ENCODE measurements at places on chromosomes 12 and 14. TPM values are rescaled to one million over a fixed set of nuclear protein-coding genes. Genes with fewer than 3 reads are reported as not detected.

DNA sequence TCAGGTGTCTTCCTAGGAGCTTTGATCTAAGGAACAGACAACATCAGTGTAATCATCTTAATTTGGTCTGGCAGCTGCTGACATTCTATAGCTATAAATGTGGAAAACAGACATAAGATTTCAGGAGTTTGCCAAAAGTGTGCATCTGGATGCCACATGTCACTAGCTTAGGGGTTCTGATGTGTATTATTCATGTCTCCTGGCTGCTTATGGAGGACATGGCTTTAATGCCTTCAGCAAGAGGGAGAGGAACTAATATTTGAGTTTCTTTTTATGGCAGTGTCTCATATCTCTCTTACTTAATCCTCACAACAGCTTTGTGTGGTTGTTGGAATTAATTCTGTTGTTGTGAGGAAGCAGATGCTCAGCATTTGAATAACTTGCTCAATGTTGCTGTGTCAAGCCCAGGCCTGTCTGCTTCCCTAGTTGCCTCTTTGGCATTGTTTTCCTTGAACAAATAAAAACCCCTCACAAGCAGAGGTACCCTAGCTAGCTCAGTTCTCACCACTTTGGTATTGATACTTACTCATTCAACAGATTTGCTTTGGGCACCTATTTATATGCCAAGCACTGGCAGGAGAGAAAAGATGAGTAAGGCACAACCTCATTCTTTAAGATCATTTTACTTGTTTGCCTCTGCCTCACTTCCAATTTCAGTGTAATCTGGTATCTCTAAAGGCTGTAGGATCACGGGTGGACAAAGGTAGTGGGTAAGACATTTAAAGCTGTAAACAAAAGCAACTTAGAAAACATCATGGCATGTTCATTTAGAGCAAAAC is 39.8 kb upstream of the EID3 start:
- H3K27me3 ChIP-seq: no peaks in the 10 kb centered on the region
- H3K36me3 ChIP-seq: no peaks in the 10 kb centered on the region
- no peak overlapping the region for H3K27ac ChIP-seq
- no peaks in the 10 kb centered on the region for H3K4me1 ChIP-seq

DNA sequence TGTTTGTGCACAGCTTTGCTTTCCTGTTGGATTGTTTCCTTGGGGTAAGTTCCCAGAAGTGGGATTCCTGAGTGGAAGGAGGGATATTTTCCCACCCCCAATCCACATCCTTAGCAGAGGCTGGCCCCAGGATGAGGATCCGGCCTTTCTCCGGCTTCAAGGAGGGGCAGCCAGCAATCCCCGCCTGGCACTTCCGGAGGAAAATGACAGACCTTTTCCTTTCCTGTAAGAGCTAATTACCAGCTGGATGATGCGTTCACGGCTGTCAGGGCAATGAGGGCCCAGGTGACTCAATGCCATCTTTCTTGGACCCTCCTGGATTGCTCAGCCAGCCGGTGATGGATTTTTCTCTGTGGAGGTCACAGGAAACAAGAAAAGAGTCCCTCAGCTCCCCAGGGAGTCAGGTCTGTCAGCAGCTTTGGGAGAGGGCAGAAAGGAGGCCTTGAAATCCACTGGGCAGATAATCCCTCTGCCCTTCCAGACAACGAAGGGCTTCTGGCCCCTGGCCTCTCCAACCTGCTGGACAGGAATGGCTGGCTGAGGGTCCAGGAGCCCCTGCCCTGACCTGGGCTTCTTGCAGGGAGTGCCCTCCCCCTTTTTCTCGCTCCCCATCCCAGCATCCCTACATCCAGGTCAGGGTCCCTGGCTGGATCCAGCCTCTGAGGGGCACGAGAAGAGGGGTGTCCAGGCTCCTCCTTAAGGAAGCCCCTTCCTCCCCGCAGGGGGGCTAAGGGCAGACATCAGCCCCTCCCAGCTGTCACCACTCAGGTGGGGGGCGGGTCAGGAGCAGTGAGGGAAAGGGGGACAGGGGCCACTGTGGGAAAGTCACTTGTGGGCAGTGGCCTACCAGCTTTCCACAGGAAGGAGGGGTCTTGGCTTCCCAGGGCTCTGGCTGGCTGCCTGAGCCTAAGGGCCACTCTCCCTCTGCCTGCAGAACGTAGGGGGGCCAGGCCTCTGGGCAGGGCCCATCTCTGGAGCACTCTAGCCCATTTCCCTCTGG is 16.1 kb upstream of the CCDC85C start:
- no peaks in the 10 kb centered on the region for H3K36me3 ChIP-seq
- H3K4me1 ChIP-seq: no peaks in the 10 kb centered on the region
- no peak overlapping the region for H3K4me3 ChIP-seq

DNA sequence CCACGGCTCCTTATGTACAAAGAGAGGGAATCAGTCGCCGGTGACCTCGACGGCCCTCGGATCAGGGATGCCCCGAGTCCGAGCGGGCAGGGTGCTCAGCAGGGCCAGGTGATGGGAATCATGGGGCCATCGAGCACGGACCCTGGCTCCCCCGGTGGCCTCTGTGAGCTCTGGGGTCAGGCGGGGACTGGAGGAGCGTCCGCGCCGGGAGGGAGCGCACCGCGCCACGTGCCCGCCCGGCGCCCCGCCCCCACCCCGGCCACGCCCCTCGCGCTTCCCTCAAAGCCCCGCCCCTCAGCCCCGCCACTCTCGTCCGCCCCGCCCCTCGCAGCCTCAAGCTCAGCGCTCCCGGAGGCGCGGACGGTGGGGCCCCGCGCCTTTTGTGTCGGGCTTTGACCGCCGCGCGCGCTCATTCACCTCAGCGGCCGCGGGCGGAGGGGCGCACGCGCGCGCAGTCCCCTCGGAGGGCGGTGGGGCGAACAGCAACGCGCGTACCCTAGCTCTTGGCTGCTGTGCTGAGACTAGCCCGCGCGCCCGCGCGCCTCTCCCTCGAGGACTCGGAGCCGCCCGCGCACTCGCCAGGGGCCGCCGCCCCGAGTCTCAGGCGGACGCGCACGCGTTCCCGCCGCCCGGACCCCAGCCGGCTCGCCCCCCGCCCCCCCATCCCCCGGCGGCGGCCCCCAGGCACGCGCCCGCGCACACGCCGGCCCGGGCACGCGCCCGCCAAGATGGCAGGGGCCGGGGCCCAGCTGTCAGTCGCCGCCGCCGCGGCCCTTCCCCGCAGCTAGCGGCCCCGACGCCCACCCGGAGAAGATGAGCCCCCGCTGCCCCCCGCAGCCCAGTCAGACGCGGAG is 93.9 kb upstream of the EVL start:
- peak overlapping the region; percentile 78 for H3K27ac ChIP-seq
- no peaks in the 10 kb centered on the region for H3K27me3 ChIP-seq
- H3K4me3 ChIP-seq: peak overlapping the region; percentile 95

DNA sequence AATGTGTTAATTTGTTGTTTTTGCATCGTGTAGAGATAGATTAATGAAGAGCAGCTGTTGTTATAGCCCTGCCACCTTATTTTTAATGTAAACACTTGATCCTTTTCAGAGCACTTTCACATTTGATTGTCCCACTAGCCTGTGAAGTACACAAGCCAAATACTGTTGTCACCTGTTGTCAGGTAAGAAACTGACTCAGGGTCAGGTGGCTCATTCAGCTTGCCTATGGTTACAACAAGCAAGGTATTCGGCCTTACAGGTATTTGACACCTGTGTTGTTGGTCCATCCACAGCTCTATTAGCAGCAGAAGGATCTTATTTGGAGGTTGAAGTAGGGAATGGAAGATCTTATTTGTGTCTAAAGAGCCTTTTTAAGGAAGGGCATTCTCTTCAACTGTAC is 108.9 kb downstream of the GPR135 start:
- H3K4me3 ChIP-seq: no peak overlapping the region
- peaks cover 28% of the 10 kb centered on the region for H3K4me1 ChIP-seq
- no peaks in the 10 kb centered on the region for H3K27me3 ChIP-seq
- no peaks in the 10 kb centered on the region for H3K36me3 ChIP-seq

DNA sequence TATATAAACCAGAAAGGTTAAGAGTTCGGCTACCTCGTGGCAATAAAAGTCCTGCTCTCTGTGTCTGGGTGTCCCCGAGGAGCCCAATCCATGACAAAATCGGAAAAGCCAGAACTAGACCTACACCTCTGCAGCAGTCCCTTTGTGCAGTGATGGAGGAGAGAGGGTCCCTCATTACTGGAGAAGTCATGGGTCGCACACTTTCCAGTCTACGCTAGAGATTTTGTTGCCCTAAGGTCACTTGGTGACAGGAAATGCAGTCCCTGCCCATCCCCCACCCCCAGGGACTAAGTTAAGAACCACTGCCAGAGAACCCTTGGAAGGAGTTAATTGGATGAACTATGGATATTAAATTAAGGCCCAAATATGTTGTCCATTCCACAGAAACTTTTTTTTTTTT is 104.4 kb upstream of the ATF7IP start:
- H3K4me1 ChIP-seq: peaks cover 11% of the 10 kb centered on the region
- peak overlapping the region; percentile 80 for H3K27ac ChIP-seq
- DNase-seq: no peak
- no peaks in the 10 kb centered on the region for H3K36me3 ChIP-seq
- no peak overlapping the region for H3K4me3 ChIP-seq

ATP6V1D gene
- total RNA-seq: 80.4 TPM

- H3K27me3 ChIP-seq: no peaks in the 10 kb centered on the region
- DNase-seq: no peak
- no peak overlapping the region for H3K4me3 ChIP-seq
- H3K36me3 ChIP-seq: no peaks in the 10 kb centered on the region
These were observed 113.0 kb downstream of the FOXG1 start for GRCh38 chr14:28879573-28879996.

TMTC3 gene
- 8.1 TPM for total RNA-seq

VDR gene
- 151 TPM for total RNA-seq

- H3K27me3 ChIP-seq: no peaks in the 10 kb centered on the region
- H3K4me1 ChIP-seq: no peaks in the 10 kb centered on the region
- no peak overlapping the region for H3K4me3 ChIP-seq
- no peak for DNase-seq
- H3K27ac ChIP-seq: no peak overlapping the region
These were observed 113.0 kb downstream of the RALGAPA1 start for GRCh38 chr14:35696119-35696518.

DNA sequence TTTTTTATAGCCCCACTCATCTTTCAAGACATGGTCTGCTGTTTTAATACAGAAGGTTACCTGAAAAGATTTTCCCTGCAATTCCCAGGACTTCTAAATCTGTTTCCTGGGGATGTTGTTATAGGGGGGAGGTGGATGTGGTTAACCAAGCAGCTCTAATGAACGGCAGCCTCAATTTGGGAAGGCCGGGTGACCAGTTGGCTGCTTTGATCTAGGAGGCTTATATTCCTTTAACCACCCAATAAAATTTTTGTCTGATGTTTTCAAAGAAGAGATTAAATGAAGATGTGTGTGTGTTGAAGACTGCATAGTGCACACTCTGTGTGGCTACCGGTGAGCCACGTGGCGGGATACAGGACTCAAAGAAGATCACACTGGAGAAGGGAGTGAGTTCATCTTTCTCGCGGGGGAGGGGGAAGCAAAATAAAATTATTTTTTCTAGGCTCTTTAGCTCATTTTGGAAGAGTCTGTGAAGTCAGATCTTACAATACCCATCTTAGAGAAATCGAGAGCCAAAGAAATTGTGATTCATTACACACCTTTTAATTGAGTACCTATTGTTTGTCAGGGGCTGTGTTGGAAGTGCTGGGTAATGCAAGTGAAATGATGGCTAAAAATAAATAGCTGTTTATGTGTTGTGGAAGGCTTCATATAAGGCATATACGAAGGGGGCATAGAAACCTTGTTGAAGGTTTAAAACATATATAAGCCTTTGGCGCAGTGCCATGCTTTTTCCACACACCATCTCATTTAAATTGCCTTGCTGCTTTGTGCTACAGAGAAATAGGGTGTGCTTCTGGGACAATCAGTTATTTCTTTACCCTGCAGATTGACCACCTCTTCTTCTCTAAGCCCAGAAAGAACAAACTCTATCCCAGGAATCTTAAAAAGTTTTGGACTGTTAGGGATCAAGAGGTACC is 18.5 kb downstream of the ELK3 start:
- H3K27ac ChIP-seq: peak overlapping the region; percentile 31
- H3K4me3 ChIP-seq: no peak overlapping the region
- peaks cover 16% of the 10 kb centered on the region for H3K4me1 ChIP-seq
- no peak for DNase-seq
- H3K27me3 ChIP-seq: no peaks in the 10 kb centered on the region

DNA sequence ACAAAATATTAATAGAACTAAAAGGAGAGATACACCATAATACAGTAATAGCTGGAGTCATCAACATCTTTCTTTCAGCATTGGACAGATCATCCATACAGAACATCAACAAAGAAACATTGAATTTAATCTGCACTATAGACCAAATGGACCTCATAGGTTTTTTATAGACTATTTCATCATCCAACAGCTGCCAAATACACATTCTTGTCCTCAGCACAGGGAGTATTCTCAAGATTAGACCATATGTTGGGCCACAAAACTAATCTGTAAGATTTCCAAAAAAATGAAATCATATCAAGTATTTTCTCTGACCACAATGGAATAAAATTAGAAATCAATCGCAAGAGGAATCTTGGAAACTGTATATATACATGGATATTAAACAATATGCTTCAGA is 86.9 kb downstream of the FSCB start:
- H3K4me3 ChIP-seq: no peak overlapping the region
- no peak for DNase-seq
- no peak overlapping the region for H3K27ac ChIP-seq
- no peaks in the 10 kb centered on the region for H3K36me3 ChIP-seq

Measured in Peyer's patch (tissue), 4 donors.